Stimulated activated CD4-positive, alpha-beta T cell treated with anti-CD3 and anti-CD28 coated beads, Interleukin-2, amount 100 ng/mL, for 4 hours (primary cell): ENCODE measurements at places on chromosomes 3 and 15.

GRCh38 chr3:42493798-42494151 is 8.7 kb upstream of the VIPR1 start:
- no peak for DNase-seq

DNA sequence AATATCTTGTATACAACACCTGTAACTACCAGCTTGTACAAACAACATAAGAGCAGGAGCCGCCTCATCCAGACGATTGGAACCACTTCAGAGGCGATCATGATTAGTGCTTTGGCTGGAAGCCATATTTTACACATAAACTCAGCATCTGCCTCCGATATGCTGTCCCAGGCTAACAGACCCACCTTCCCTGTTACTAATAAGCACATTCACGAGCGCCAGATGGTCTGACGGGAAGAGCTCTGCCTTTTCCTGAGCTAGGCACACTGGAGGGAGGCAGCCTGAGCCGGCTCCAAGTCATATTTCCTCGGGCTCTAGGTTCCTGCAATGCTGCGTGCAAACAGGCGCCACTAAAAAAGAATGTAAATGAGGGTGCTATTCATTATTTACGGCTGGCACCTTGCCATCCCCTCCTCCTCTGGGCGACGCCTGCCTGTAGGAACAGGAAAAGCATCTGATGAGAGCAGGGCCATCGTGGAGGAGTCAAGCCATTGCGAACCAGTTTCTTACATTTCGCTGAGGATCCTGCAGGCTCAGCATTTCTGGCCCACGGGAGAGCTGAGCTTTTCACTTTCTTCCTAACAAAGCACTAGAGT is 98.2 kb downstream of the ANXA2 start:
- no peak for DNase-seq

- DNase-seq: no peak
Observed at GRCh38 chr3:35071772-35072171, 567.6 kb upstream of the ARPP21 start.

DNA sequence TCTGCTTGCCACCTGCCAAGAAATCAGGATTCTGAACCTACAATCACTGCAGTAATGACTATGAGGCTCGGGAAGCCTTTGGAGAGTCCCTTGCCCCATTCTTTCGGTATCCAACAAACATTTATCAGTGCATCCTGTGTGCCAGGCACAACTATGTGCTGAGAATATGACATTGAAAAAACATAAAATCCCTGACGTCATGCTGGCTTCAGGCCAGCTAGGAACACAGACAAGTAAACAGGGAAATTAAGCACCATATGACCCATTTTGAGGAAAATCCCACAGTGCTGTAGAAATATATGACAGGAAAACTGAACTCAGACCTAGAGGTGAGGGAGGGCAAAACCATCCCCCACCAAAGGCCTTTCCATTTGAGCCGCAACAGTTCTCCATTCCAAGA is 34.1 kb upstream of the DET1 start:
- no peak for DNase-seq

DNA sequence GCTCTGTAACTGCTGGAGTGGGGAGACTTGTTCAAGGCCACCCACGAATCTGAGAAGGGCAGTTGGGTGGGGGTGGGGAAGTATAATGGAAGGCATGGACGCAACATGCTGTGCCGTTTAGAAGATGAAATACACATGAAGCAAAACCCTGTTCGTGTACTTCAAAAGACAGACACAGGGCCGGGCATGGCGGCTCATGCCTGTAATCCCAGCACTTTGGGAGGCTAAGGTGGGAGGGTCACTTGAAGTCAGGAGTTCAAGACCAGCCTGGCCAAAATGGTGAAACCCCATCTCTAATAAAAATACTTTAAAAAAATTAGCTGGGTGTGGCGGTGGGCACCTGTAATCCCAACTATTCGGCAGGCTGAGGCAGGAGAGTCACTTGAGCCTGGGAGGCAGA is 36.9 kb upstream of the SFMBT1 start:
- DNase-seq: no peak

DNA sequence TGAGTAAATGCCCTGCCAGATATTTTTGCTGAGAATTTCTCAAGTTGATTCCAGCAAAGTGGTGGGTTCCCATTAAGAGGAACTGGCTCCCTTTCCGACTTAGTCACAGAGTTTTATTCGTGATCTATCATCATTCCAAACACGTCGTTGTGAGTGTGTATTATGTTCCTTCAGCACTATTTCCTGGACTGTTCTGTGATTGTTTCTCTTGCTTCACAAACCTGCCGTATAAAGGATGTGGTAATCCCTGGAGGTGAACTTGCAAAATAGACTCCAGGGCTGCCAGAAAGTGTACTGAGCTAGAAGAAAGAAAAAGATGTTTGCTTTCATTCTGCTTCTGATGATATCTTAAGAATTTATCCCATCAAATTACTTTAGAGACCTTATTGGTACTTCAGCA is 14.5 kb upstream of the CAPN3 start:
- DNase-seq: no peak

DNA sequence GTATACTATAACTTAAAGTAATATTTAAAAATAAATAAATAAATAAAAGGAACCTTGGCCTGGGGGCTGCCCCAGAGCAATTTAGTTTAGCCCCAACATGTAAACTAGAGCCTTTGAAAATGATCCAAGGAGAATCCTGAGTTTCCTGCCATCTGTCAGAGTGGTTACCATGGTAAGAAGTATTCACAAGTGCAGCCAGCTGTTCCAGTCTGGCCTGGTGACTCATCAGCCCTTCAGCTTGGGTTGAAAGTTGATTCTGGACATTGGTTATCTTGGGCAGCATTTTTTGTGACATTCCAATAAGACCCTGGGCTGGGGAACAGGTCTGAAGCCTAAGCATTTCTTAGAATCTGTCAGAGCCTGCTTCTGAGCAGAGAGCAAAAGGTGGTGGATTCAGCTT is 72.7 kb upstream of the LRTM1 start:
- no peak for DNase-seq

GRCh38 chr3:174540116-174540908 is 318.8 kb upstream of the NAALADL2 start:
- DNase-seq: no peak

DNA sequence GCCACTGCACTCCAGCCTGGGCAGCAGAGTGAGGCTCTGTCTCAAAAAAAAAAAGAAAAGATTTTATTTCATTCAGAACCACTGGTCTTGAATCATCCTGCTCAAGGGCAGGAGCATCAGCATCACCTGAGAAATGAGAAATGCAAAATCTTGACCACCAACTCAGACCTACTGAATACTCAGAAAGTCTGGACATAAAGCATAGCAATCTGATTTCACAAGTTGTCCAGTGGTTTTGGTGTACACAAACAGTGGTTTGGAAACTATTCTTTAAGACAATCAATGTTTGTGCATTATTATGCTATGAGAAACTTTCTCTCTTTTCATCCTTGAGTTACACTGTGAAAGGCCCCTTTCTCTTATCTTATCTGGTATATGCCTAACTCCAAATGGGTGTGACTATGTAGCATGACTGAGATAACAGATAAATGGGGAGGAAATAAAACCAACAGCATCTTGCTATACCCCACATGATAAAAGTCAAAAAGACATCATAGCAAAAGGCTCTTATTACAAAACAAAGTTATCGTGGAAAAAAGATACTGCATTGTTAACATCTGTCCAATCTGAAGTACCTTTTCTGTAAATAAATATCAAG is 174.2 kb upstream of the STT3B start:
- no peak for DNase-seq

- DNase-seq: no peak
Observed at GRCh38 chr15:64547275-64547674, 86.9 kb downstream of the ZNF609 start.
